ENCODE measurements at places on chromosomes 6 and 20.
A peak's percentile ranks its signal among the peaks of the same experiment; 100 is the strongest.

GRCh38 chr6:23537828-23538227 lies 588.2 kb upstream of the NRSN1 start:
- no peak for DNase-seq

DNA sequence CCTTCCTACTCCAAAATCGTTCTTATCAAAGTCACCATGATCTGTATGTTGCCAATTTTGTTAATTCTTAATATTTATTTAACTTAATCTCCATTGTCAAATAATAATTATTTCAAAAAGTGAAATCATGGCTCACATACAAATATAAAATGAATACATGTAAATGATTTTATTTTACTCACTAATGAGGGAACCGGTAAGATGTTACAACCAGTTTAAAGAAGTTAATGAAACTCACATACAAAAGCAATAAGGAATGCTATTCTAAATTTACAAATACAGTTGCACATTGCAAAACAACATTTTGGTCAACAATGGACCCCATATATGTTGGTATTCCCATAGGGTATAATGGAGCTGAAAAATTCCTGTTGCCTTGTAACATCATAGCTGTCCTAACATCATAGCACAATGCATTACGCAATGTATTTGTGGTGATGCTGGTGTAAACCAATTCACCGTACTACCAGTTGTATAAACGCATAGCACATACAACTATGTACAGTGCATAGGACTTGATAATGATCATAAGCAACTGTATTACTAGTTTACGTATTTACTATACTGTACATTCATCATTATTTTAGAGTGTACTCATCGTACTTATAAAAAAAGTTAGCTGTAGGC lies 6.5 kb upstream of the SLC22A16 start:
- DNase-seq = no peak

DNA sequence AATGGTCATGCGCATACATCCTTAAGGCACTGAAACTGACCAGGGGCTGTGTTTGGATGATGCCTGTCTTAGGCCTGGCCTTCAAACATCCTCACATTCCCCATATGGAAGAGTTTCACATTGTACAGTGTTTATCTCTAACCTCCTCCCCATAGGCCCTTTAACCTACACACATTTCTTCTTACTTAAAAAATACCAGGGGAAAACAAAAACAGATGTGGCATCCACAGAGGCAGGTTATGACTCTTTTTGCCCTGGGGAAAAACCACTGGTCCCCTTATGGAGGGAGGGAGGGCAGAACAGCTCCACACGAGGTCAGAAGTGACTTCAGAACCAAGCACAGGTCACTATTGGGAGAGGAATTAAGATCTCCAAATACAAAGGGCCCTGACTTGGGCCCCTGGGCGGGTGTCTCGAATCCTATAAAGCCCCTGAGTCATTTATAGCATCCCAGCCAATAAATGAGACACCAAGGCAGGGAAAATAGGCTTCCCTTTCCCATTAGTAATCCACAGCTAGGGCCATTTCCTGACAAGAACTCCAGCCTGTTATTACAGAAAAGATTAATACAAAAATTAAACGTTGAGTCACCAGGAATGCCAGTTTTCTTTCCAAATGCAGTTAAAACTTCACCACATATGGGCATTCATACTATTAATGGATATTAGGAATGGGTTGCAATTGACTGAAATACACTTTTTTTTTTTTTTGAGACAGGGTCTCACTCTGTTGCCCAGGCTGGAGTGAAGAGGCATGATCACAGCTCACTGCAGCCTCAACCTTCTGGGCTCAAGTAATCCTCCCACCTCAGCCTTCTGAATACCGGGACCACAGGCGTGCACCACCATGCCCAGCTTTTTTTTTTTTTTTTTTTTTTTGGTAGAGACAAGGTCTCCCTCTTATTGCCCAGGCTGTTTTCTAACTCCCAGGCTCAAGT lies 107.2 kb downstream of the ATP9A start:
- DNase-seq = no peak

GRCh38 chr6:52984247-52984646 lies 10.8 kb downstream of the GSTA4 start:
- no peak for DNase-seq

DNA sequence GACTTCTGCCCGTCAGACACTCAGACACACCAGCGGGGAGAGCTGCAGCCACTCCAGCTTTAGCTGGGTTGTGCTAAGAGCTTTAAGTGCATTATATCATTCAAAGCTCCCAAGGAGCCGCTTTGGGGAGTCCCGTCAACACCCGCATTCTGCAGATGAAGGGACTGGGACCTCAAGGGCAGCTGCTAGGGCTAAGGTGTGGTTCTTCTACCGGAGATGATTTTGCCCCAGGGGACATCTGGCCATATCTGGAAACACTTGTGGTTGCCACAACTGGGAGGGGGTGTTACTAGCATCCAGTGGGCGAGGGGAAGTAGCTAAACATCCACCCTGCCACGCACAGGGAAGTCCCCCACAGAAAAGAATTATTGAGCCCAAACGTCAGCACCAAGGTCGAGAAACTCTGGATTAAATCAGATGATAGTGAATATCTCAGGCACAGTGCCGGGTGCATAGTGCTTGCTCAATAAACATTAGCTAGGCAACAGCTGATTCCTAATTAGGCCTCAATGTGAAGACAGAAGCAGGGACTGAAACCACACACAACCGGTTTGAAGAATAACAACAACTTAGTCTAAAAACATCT lies 29.6 kb downstream of the PMEPA1 start:
- no peak for DNase-seq

DNA sequence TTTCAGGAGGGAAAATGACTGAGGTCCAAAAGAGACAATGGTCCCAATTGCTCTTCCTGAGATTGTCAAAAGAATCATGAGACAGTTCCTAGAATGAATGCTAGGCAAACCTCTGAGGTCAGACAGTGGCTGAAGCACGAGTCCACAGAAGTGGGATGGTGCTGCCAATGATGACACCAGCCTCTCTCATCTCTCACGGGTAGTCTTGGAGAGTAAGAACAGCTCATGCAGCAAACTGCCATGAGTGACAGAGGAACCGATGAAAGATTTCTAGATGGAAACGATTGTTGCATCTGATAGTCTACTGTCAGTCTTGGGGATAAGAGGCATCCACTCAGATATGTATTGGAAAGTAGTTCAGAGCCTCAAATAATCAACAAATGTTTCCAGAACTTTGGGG lies 188.7 kb downstream of the SLC24A3 start:
- no peak for DNase-seq

DNA sequence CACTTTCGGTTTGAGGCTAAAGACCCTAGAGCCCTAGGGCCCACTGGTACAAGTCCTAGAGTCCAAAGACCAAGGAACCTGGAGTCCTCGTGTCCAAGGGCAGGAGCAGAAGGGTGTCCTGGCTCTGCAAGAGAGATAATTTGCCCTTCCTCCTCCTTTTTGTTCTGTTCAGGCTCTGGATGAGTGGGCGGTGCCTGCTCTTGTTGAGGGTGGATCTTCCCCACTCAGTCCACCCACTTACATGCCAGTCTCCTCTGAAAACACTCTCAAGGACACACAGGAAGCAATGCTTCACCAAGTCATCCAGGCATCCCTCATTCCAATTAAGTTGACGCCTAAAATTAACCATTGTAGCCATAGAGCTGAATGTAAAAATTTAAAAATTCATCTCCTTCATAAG lies 102.1 kb downstream of the UST start:
- DNase-seq = no peak

DNA sequence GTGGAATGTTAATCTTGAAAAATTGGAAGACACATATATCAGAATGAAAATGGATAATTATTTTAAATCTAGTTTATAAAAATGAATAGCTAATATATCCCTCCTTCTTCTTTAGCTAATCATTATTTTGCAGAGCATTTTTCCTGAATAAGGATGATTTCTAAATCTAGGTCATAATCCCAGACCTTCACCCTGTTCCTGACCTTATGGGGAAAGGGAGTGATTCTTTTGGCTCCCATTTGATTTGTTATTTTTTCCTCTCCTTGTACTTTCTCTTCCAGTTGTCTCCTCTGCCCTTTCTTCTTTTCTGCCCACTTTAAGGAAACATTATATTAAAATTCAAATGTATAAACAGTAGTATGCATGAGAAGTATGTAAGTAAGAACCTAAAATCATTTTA lies 190.1 kb downstream of the MTFR2 start:
- no peak for DNase-seq

GRCh38 chr20:24866742-24867141 lies 82.3 kb upstream of the CST7 start:
- DNase-seq = no peak

DNA sequence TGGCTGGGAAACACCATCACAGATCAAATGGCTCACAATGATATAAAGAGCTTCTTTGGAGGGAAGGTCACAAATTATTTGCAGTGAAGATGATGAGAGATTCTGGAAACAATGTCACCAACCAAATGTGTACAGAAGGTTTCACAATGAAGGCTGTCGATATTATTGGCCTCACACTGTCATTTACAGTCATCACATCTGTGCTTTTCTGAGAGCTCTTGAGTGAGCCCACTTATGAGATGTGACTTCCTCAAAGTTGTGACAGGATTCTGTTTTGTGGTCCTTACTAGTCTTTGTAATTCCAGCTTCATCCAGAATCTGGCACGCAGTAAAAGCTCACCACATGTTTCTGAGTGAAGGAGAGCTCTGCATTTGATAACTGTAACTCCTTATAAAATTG lies 133.6 kb downstream of the LMBRD1 start:
- no peak for DNase-seq

DNA sequence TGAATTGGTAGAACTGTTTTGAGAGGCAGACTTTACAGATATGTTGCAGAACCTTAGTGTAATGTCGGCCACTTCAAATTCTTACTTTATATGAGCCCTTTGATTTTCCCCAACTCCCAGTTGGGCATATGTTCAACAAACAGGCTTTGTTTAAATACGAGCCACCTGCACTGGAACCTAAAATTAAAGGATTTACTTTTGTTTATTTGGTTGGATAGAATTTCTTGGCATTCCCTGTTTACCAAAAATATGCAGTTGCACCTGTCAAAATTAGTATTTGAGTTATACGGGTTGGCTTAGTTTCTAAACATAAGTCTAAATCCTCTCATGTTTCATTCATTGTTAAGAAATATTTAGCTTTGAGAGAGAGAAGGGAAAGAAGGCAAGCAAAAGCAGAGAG lies 2.4 kb upstream of the GLYATL3 start:
- peak; percentile 6 for DNase-seq

DNA sequence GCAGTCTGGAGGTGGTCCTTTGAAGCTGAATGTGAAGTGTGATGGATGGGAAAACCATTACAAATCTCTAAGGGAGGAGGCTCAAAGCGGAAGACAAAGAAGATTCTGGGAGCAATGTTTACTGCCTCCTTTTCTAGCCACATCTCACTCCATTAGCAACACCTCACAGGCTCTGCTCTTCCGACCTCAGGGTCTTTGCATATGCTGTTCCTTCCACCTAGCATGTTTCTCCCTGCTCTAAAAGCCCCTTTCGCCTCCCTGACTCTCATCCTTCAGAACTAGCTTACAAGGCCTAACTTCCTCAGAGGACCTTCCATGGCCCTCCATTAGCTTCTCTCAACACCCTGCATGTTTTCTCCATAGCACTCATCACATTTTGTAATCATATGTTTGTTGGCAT lies 4.6 kb upstream of the TCP11 start:
- no peak for DNase-seq

DNA sequence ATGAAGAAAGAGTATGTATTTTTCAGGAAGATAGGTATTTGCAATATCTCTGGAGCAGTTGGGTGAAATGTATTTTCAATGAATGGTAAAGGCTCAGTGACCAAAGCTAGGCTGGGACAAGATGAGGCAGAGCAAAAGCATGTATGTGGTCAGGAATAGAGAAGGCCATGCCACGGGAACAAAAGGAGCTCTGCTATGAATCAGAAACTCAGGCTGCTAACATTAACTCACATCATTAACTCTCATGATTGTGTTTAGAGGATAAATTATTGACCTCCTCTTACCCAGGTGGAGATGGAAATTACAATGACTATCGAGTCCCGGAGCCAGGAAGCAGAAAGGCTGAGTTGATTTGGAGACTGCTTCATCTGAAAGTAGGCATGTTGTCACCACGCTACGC lies 220.2 kb downstream of the FUT9 start:
- no peak for DNase-seq

DNA sequence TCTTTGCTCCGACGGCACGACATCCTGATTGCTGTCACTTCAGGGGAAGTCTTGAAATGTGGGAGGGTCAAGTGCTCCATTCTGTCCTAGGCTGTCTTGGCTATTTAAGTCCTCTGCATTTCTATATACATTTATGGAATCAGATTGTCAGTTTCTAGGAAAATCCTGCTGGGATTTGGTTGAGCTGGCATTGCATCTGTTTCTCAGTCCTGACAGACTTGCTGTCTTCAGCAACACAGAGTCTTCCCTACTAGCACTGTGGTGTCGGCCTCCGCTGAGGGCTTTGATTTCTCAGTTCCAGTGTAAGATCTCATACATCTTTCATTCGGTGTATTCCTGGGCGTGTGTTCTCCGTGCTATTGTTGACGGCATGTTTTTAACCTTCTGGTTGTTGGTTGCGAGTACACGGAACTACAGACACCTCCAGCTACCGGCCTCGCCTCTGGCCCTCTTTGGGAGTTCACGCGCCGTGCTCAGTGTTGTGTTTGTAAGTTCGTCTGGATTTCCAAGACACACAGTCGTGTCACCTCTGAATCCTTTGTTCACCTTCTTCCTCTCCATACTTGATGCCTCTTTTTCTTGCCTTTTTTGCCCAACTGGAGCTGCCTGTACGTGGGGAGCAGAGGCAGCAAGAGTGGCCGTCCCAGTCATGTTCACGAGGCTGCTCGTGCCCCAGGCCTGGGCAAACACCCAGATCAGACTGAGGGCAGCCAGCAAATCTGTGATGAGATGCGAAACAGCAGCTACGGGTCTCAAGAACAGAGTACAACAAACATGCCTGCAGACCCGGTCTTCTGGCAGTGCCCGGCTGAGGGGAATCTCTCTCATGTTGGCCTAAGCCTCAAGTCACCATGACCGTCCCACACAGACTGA lies 92.8 kb downstream of the TAF4 start:
- DNase-seq = no peak

DNA sequence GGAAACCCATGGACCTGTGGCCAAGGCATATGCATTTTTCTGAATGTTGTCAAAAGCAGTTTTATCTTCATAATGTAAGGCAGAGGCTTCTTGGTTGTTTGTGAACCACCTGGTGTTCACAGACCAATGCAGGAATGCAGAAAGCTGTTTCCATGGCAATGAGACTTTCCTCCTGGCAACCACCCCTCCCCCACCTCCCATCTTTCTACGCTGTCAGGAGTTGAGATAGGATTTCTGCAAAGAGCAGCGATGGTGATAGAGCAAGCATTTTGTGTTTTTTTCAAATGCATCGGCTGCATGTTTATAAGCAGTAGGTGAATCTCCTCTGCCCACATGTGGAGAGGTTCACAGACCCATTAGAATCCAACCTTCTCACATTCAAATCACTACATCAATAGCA lies 114.1 kb upstream of the SMLR1 start:
- peak; percentile 7 for DNase-seq

- no peak for DNase-seq
These were observed 954 bp upstream of the BLCAP start for GRCh38 chr20:37528446-37529213.

GRCh38 chr6:134424798-134425170 lies 106.9 kb upstream of the SGK1 start:
- no peak for DNase-seq

All from NCI-H1417 (cell line).